Stimulated activated CD4-positive, alpha-beta T cell treated with anti-CD3 and anti-CD28 coated beads, Interleukin-12 subunit alpha, Interleukin-12 subunit beta, amount 100 ng/mL, for 4 hours (primary cell): ENCODE measurements at places on chromosomes 1 and 21.
A peak's percentile ranks its signal among the peaks of the same experiment; 100 is the strongest.

DNA sequence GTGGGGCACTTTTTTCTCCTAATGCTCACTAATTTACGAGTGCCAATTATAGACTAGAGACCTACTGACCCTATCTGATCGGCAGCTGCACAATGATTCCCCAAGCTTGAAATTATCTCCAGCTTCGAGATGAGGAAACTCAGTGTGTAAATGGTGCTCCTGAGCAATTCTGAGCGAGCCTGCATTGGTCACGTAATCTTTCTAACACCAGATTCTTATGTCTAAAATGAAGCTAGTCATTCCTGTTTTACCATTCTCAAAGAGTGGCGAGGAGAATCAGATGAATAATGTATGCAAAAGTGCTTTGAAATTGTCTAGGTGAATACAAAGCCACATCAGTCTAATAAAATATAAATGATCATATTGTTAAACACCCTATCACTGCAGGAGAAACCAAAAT is 318.1 kb upstream of the FAM78B start:
- DNase-seq = no peak

DNA sequence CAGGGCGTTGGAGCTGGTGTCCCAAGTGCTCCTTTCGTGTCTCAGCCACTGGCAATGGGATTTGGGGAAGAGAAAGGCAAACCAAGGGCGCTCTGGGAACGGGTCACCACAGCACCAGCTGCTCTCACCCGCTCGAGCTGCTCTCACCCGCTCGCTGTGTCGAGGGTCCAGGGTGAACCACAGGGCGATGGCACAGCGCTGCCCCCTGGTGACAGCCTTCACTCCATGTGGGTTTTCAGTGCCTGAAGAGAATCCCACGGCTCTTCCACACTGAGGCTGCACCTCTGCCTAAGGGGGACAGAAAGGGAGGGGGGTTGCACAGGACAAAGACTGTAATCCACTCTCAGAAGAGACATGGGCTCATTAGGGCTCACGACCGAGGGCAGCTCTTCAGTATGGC is 7.1 kb upstream of the CLDN19 start:
- peak; percentile 50 for DNase-seq

DNA sequence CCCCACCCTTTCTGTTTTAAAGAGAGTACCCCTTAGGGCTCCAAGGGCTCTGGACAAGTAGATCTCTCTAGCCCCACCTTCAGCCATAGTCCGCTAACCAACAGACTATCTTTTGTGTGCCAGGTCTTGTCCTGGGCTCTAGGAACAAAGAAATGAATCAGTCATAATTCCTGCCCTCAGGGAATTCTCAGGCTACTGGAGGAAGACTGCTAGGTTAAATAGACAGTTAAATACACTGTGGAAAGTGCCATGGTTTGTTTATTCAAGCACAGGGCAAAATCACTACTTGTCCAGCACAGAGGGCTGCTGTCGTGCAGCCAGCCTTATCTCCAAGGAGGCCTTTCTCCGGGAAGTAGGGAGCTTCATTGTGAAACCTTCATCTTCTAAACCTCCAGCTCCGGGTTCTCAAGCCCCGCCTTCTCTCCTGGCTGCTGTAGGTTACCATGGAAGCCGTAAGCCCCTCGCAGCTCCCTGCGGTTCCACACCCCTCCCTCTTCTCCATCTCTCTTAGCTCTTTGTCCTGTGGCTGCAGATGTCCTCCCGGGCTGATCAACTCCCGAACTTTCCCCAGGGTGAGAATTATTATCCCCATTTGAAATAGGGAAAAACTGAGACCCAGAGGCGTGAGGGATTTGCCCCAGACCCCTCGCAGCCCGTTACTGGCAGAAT is 29.8 kb downstream of the SHISAL2A start:
- no peak for DNase-seq

- DNase-seq = no peak
Measured at GRCh38 chr1:248613742-248614141, 16.2 kb upstream of the OR2T10 start.

GRCh38 chr1:80436851-80437250 is 1363.9 kb upstream of the ADGRL2 start:
- DNase-seq = no peak

DNA sequence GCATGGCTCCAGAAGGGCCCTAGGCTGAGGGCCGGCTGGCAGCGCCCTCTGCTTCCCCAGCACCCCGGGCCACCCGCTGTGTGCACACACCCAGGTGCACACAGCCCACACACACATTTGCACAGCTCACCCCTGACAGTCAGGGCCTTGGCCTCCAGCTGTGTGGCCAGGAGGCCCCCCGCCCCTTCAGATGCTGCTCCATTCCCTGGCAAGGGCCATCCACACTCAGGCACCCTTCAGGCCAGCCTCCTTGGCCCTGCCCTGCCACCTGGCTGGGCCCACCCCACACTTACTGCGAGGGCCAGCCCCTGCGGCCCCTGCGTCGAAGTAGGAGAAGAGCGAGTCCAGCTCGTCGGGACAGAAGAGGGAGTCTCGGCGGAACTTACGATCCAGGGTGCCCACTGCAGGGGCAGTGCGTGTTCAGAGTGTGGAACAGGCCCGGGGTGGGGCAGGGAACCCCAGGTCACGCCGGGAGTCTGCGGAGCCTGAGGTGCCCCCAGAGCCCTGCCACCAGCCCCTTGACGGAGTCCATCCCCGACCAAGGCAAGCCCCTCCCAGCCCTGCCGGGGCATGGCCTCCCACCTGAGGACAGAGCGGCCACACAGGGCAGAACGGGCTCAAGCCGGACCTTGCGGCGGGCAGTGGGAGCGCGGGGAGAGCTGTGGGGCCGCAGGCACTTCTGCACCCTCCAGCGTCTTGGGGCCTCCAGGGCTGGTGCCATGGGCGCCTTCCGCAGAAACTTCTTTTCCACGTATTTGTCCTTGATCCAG is 12.4 kb downstream of the ACAP3 start:
- DNase-seq = no peak

DNA sequence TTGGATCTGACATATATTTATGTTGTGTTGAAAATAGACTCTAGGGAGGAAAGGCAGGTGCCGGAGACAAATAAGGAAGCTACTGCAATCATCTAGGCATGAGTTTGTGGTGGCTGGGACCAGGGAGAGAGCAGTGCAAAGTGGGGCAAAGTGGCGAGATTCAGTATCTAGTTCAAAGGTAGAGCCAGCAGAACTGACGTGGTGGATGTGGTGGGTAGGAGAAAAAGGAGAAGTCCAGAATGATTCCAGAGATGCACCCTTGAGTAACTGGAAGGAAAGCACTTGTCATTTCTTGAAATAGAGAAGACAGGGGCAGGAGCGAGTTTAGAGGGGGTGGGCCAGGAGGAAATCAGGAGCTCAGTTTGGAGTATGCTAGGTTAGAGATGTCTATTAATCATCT is 275.2 kb downstream of the KAZN start:
- DNase-seq = no peak

- DNase-seq = no peak
Measured at GRCh38 chr1:109267743-109268300, 15.1 kb downstream of the PSRC1 start.

- no peak for DNase-seq
Measured at GRCh38 chr1:58465825-58466629, 80.5 kb downstream of the OMA1 start.

DNA sequence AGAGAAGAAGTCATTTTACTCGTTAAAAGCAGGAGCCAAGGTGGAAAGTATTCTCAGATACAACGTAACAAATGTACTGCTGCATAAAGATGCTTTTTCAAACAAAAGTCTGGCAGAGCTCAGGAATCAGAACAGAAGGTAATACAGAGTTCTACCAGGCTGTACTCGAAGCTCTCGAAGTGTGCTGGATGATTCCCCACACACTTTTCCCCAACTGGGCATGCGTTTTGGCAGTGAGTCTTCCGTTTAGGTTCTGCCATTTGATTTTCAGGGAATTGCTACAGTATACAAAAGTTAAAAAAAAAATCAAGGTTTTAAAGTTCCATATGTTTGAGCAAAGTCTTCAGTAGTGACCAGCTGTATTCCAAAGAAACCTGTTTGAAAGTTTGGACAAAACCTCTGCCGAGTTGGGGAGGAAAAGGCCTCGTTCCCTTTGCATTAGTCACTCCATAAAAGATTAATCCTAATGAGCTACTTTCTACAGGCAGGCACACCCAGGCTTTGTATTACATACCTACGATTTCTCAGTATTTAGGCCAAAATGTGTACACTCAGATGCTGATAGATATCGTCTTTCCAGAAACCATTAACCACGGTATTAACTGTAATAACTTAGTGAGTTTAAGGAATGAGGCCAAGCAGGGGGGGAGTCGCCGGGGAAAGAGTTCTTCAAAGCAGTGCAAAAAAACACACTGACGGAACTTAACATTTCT is 477.1 kb downstream of the LMO4 start:
- no peak for DNase-seq

DNA sequence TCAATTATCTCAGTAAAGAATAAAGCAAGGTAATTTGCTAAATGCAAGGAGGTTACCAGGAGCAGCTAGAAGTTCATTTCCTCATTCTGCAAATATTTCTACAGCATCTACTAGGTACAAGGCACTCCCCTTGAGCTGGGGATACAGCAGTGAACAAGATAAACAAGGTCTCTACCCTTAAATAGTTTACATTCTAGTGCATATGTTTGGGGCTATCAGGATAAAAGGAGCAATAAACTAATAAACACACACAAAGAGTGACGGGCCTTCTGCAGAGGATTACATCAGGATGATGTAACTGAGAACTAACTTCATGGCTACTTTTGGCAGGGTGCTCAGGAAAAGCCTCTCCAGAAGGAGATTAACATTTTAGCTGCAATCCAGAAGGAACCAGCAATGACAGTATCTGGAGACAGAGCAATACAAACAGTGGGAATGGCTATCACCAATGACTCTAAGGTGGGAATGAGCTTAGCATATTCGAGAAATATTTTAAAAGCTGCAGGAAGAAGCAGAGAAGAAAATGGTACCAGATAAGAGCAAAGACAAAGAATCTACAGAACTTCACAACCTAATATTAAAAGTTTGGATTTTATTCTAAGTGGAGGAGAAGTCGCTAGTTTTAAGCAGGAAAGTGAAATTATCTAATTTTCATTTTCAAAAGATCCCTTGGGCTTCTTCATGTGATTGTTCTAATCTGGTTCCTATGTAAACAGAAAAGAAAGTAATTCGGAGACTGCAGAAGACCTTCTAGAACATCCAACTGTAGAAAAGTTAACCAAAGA is 25.8 kb downstream of the TP53BP2 start:
- DNase-seq = no peak
